Stimulated activated CD4-positive, alpha-beta T cell treated with anti-CD3 and anti-CD28 coated beads, TNF-alpha, amount 100 ng/mL, for 4 hours (primary cell): ENCODE measurements at places on chromosomes 16 and 17.
A peak's percentile ranks its signal among the peaks of the same experiment; 100 is the strongest.

- DNase-seq: no peak
Observed at GRCh38 chr17:36703860-36704266, 102.5 kb downstream of the MRM1 start.

DNA sequence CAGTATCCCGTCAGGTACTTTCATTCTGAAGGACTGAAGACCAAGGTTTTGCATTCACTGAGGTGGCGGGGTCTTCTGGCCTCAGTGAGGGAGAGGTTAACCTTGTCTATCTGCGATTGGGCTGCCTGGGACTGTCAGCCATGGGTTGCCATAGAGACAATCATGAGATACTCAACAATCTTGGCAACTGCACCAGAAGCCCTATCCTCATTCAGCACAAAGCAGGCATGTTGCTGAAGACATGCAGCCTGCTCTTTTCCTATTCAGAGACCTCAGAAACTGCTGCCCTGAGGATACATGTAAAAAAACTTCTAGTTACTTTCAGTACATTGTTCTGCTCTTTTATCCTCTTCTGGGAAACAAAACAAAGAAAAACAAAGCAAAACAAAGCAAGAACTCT lies 146.3 kb upstream of the PIRT start:
- no peak for DNase-seq

DNA sequence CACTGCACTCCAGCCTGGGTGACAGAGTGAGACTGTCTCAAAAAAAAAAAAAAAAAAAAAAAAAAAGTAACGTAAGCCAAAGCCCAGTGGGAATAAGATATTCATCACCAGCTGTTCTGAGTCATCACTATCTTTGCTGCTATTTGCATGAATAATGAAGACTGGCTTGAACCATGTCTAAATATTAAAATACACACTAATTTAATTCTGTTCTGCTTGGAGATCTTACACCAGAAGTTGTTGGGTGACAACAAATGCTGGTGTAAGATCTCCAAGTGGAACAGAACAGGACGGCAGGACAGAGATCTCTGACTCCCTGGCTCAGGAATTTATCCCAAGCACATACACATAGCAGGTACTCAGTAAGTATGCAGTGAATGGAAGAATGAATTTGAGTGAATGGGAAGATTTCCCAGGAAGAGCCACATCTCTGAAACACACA lies 19.6 kb downstream of the DNAH17 start:
- no peak for DNase-seq

- peak; percentile 13 for DNase-seq
Observed at GRCh38 chr16:57815987-57816745, 13.9 kb upstream of the KIFC3 start.
